ENCODE measurements at places on chromosomes 16 and 17.

- DNase-seq = no peak
These were observed 75.4 kb upstream of the SDK2 start for GRCh38 chr17:73719588-73720071.

- no peak for DNase-seq
These were observed 120.2 kb upstream of the HS3ST2 start for GRCh38 chr16:22693638-22694340.

DNA sequence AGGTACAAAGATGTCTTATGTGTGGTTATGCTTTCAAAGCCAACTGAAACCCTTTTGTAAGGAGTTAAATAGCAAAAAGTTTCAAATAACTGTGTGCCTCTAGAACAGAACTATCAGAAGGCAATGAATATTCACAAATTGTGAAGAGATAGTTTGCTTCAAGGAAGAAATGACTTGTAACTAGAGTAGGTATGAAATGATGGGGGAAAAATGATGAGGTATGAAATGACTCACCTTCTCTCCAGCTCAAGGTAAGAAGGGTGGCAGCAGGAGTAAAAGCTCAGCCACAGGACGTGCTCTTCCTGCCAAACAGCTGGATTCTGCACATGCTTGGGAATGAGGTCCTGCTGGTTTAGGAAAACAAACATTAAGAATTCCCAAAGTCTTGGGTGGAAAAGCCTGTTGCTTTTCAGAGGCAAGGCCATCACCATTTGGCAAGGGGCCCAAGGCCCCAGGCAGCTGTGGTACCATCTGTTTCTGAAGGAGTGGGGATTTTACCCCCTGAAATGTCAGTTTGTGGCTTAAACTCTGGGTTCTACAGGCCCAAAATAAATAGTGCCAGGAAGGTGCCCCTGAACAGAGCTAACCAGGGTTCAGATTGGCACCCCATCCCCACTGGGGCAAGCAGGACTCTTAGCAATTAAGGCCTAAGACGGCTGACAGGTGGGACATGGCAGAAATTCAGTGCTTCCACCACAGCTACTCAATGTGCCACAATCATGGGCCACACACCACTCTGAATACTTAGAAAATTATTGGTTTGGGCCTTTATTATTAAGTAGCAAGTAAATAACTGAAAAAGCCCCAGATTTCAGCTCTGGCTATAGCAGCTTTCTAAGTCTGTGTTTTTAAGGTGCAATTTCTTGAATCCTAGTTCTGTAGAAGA lies 13.3 kb downstream of the HERPUD1 start:
- DNase-seq = no peak

GRCh38 chr17:80833952-80834892 lies 157.4 kb upstream of the CHMP6 start:
- DNase-seq = no peak

DNA sequence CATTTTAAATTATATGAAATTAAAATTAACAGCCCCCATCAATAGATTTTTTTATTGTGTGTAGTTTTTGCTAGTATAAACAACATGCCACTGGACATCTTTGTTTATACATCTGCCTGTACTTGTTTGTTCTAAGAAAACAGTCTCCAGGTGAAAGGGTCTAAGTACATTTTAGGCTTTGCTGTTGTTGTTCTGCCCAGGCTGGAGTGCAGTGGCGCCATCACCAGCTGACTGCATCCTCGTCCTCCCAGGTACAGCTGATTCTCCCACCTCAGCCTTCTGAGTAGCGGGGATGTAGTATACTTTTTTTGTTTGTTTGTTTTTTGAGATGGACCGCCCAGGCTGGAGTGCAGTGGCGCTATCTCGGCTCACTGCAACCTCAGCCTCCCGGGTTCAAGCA lies 25.5 kb downstream of the C17orf58 start:
- no peak for DNase-seq

Data from Calu3 (cell line).